Activated naive CD4-positive, alpha-beta T cell treated with anti-CD3 and anti-CD28 coated beads for 36 hours (primary cell): ENCODE measurements at places on chromosomes 7 and 10.

GRCh38 chr7:44368885-44369284 is 43.5 kb upstream of the CAMK2B start:
- no peak for DNase-seq

- no peak for DNase-seq
These were observed 754 bp upstream of the PHYHIPL start for GRCh38 chr10:59175538-59176240.

DNA sequence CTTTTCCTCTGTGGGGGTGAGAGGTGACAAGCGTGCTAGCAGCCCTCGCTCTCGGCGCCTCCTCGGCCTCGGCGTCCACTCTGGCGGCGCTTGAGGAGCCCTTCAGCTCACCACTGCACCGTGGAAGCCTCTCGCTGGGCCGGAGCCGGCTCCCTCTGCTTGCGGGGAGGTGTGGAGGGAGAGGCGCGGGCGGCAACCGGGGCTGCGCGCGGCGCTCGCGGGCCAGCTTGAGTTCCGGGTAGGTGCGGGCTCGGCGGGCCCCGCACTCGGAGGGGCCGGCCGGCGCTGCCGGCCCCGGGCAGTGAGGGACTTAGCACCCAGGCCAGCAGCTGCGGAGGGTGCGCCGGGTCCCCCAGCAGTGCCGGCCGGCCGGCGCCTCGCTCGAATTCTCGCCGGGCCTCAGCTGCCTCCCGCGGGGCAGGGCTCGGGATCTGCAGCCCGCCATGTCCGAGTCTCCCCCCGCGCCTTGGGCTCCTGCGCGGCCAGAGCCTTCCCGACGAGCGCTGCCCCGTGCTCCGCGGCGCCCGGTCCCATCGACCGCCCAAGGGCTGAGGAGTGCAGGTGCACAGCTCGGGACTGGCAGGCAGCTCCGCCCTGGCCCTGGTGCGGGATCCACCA is 352.8 kb upstream of the PODXL start:
- no peak for DNase-seq

DNA sequence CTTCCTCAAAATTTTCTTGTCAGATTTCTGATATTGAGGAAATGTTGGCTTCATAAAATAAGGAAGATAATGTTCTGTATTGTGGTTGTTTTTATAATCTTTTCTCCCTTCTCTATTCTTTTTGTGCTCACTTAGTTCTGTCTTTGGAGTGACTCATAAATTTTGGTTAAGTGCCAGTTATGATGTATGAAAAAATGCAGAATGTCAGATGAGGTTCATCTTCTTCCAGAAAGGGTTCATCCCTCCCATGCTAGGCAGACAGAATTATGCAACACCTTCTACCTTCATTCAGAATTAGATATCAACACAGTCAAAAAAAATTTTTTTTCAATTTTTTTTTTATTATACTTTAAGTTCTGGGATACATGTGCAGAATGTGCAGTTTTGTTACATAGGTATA is 36.6 kb upstream of the CYP2C19 start:
- no peak for DNase-seq

- no peak for DNase-seq
These were observed 72.8 kb upstream of the CUX1 start for GRCh38 chr7:101744588-101744987.

- no peak for DNase-seq
These were observed 60.5 kb downstream of the UNCX start for GRCh38 chr7:1292972-1293830.

DNA sequence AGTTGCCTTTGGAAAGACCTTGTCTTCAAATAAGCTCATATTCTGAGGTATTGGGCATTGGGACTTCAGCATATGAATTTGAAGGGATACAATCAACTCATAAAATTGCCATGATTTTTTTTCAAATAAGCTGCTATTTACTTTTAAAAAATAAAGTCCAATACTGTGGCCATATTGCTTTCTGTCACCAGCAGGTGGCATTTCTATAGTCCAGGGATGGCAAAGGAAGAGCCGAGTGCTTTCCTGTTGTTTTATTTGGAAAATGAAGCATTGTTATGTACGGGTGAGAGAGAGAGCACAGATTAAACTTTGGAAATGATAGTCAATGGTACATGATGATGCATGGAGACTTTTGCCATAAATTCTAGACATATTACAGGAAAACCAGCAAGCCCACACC is 104.1 kb upstream of the DPP6 start:
- DNase-seq, result no peak

DNA sequence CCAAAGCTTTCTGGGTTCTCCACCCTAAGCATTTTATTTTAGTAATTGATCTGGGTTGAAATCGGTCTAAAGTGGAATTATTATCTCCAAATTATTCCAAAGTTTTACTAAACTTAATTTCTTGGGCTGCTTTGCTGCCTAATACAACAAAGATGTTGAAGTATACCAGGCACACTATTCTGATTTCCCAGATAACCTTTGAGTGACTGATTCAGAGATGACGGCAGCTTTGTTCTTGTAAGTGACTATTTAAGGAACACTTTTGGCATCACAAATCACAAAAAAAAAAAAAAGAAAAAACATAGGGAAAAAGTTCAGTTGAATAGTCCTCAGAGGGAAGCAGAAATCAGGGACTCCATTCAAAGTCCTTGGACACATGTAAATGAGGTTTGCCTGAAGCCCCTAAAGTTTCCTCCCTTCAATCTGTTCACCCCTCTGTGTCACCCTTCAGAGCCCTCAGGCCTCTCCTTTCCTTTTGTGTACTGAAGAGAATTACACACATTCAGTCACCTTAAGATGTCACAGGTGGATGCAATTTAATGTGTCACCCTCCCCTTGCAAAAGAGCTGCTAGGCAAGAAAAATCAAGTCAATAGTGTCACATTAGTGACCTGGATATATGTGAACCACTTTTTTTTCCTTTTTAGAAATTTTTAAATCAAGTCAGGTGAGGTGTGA is 81.5 kb downstream of the RTKN2 start:
- peak; percentile 60 for DNase-seq

DNA sequence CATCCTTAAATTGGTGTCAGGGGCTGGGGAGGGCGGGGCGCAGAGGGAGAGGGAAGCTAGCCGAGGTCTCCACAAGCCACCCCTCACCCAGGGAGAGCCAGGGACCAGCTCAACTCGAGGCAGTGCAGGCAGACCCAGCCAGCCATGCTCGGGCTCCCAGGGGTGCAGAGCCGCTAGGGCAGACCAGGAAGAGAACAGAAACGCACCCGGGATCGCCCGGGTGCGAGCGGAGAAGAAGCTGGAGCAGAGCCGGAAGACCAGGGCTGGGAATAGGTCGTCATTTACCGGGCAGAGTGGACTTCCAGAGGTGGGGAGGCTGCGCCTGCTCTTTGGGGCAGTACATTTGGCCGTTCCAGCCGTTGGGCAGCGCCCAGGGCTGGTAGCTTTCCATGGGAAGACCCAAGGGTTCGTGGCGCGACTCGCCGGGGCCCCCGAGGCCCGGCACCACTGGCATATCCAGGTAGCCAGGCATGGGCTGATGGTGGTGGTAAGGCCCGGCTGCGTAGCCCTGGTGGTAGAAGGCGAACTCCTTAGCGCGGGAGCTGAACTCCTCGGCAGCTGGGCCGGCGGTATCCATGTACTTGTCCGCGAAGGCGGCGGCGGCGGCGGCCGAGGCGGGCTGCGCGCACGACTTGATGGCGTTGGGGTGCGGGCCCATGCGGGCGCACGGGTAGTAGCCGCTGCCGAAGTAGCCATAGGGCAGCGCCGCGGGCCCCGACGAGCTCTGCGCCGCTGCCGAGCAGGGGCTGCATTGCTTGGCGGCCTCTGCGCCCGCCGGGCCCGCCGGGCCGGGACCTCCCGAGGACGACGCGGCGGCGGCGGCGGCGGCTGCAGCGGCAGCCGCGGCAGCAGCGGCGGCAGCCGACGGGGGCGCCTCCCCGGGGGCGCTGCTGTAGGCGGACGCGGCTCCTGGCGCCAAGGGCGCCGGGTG is 755 bp downstream of the HOXA13 start:
- DNase-seq, result no peak

DNA sequence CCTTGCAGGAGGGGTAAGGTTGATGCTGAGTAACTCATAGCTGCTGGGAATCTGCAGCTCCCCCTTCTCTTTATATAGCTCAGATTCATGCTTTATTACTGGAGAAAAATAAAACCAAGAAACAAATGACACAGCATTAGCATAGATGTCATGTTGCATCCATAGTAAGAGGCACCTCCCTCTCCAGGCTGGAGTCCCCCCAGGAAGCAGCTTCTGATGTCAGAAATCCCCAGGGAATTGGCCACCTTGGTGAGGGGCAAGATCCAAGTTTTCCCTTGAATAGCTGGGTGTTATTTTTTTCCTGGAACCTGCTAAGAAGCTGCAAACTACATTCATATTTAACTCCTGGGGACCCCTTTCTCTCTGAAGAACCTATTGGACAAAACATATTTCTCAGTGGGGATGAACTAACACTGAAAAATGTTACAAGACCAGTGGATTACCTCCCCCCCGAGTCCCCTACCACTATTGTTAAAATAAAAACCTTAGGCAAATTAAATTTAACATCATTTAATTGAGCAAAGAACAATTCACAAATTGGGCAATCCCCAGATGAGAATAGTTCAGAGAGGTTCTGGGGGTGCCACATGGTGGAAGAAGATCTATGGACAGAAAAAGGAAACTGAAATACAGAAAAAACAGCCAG is 163.7 kb upstream of the NAMPT start:
- DNase-seq, result no peak

DNA sequence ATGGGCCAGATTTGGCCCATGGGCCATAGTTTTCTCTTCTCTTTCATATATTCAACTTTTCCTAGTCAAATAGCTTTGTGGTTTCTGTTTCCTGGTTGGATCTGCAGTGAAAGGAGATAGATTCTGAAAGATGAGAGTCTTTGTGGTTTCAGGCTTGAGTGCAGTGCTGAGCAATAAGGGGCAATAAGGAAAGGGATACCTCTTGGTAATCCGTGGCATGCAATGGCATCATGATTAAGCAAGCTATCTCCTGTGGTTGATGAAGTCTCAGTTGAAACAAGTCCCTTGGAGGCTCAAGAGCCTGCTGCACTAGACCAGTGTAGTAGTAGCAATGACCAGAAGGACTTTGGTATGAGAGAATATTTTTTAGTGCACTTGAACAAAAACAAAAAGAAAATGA is 187.7 kb upstream of the CNTNAP2 start:
- no peak for DNase-seq

- DNase-seq, result no peak
These were observed 48.4 kb downstream of the SEPTIN7 start for GRCh38 chr7:35849158-35849831.

DNA sequence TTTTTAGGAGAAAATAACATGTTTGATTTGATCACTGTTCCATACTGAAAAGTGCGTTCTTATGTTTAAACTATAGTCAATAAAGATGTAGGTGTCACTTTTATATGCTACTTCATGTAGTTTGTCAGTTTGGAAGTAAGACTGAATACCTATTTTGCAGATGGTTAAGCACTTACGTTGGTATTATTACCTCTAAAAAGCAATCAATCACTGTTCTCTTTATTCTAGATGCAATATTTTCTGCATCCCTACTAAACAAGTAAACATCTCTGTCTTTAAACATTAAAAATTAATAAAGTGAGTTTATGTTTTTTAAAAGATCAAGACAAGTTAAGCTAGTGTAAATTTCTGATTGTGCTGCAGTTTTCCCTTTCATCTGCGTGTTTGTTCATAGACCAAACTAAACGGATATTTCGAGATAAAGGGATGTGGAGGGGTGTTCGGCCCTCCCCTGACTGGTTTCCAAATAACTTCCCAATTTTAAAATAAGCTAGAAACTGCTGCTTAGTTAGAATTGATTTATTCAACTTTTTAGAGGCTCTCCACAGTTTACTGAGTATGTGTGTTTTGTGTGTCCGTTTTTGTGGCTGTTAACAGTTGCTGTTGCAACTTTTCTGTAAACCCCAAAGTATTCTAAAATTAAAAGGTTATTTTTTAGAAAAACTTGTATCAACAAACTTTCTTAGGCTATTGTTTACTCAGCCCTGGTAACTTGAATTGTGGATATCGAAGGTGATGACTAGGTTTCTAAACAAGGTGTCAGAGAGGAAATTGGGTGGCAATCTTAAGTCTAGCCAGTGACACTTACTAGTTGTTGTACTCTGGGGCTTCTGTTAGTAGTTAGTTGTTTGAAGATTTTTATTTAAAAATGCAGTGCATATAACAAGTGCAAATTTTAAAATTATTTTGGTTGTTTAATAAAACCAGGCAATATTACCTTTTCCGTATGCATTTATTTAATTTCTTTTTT is 974 bp downstream of the KIF11 start:
- no peak for DNase-seq

GRCh38 chr7:45578022-45578421 is 3.9 kb downstream of the ADCY1 start:
- no peak for DNase-seq

DNA sequence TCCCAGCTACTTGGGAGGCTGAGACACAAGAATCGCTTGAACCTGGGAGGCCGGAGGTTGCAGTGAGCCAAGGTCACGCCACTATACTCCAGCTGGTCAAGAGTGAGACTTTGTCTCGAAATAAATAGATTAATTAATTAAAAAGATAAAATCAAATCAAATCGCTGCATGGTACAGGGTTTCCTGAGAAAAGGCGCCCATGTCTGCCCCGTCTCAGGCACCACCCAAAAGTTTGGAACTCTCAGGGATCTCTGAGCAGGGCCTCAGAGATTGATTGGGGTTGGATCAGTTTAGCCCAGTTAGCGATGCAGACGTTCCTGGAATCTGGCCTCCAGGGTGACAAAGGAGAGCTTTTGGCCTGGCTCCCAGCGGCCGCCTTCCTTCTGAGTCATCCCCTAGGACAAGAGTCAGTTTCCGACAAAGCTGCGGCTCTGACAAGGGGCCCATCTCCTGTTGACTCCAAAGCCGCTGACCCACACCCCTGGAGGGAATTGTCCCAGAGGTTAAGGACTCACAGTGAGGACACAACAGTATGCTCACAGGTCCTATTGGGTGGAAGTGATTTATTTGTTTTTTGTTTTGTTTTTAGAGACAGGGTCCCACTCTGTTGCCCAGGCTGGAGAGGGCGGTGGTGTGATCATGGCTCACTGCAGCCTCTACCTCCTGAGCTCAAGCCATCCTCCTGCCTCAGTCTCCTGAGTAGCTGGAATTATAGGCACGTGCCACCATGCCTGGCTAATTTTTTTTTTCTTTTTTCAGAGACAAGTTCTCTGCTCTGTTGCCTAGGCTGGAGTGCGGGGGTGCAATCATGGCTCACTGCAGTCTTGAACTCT is 6.8 kb downstream of the ORAI2 start:
- DNase-seq, result no peak
